ENCODE measurements at places on chromosomes 1 and 21.

DNA sequence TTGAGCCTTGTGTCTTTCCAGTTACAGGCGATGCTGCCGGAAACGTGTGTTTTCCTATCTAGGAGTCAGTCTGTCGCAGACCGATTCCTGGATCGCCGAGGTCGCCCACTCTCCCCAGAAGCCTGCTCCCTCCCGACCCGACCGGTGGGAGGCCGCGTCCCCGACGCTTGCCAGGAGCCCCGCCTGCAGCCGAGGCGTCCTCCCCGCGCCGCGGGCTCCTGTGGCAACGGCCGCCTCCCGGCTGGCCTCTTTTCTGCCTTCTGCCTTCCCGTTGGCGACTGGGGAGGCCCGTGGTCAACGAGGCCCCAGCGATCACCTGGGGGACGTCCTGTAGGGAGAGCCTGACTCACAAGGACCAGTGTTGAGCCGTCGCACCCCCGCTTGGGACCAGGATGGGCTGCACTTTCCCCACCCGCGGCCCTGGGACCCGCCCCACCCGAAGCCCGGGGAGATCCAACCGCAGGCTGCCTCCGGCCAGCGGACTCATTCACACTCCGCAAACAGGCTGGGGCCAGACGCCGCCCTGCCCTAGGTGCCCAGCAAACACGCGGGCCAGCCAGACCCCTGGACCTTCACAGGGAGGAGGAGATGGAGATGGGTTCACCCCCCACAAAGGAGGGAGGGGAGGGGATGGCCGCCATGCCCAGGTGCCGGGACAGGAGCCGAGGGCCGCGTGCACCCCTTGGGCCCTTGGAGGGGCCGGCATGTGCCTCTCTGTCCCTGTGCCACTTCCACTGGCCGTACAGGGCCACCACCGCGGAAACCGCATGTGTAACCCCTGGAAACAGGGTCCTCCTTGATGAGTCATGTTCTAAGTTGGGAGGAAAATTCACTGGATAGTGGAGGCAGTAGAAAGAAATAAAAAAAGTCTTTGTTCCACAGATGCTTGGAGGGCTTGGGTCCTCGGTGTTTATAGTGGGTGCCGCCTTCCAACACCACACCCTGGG, 7.2 kb upstream of the COL6A1 start:
- no peak for DNase-seq

DNA sequence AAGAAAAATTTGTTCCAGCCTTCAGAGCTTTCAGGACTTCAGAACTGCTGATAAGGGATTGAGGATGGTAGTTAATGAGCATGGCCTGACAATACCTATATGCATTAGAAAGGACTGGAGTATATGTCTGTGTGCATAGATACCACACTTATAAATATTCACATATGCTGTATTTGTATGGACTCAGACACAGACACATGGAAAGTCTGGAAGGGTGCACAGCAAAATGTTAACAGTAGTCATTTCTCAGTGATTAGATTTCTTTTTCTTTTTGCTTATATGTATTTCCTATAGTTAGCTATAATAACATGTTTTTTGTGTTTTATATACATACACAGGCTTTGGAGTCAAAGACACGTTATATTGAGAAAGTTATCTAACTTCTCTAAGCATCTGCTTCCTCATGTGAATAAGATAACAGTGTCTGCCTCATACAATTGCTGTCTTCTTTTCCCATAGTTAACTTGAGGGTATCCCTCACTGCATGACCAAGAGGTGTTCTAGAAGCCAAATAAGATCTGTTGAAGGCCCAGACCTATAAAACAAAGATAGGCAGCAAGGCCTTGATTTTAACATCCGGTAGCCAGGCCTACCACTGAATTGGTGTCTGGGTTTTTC, 31.3 kb downstream of the INPP5B start:
- no peak for DNase-seq

DNA sequence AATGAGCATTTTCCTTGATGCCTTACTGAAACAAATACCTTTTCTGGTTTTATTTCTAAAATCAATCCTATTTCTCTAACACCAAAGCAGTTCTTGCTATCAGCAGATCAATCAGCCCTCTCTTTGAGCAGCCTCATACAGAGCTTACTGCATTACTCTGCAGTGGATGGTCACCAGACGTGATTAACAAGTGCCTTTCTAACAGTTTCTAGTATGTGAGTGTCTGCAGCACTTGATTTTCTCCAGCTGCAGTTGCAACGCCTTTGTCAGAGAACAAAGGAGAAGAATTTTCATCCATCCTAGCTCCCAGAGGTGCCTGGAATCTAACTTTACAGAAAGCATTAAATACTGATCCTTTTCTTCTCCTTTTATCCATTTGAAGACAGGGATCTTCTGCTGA, 177.3 kb upstream of the SGIP1 start:
- no peak for DNase-seq

DNA sequence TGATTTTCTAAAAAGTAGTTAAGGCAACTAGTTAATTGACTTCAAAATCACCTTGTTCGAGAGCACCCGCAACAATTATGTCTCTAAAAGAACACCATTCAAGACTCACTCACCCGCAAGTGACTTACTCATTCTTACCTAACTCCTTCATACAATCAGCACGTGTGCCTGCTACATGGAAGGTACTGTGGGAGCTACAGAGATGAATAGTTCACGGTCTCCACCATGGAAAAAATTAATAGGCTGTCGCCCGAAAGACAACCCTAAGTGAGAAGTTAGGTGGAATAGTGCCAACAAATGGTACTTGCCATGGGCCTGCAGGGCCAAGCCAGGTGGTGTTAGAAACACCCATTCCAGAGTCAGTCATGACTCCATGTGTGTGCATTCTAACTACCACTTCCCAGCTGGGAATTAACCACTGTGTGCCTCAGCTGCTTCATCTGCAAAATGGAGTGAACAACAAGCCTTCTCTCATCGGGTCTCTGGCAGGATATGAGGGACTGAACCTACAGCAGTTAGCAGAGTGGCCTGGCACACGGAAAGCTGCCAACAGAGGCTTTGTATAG, 7.1 kb downstream of the SSBP3 start:
- no peak for DNase-seq

DNA sequence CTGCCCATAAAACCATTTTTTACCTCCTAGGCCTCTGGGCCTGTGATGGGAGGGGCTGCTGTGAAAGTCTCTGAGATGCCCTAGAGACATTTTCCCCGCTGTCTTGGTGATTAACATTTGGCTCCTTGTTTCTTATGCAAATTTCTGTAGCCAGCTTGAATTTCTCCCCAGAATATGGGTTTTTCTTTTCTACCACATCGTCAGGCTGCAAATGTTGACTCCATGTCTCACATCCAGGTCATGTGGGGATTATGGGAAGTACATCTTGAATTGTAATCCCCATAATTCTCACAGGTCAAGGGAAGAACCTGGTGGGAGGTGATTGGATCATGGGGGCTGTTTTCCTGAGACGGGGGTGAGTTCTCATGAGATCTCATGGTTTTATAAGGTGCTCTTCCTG, 603.2 kb downstream of the SMYD3 start:
- DNase-seq: no peak

DNA sequence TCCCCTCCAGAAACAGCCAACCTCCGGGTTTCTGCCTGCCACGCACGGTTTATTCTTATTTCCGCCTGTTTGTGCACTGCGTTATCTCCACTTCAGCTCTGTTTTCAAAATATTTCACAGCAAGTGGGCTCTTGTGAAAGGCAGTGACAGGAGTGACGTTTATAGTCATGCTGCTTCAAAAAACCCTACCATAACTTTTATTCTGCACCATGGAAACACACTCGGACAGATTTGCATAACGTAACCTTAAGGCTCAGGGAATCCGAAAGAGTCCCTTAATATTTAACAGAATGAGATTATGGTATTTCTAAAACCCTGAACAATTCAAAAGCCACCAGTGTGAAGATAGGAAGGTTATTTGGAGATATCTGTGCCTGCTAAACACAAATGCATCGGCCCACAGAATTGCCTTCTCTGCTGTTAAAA, 782 bp upstream of the SDE2 start:
- DNase-seq: no peak

GRCh38 chr1:33654267-33654834, 181.9 kb downstream of the ZSCAN20 start:
- DNase-seq: no peak

DNA sequence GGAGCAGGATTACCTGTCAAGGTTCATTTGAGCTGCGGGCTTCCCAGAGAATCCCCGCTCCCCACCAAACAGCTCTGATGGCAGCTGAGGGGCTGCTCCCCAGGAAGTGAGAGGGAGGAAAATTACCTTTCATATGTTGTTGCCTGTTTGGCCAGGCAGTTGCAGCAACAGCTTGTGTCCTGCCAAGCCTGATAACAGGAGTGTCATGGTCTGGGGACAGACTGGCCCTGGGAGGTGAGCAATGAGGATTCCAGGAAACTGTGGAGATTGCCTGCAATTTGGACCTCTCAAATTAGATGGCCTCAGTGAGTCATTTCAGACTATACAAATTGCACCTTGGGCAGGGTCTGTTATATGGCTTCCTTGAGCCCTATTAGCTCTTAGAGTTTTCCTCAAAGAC, 189.3 kb downstream of the PTPRU start:
- DNase-seq: peak; percentile 5

DNA sequence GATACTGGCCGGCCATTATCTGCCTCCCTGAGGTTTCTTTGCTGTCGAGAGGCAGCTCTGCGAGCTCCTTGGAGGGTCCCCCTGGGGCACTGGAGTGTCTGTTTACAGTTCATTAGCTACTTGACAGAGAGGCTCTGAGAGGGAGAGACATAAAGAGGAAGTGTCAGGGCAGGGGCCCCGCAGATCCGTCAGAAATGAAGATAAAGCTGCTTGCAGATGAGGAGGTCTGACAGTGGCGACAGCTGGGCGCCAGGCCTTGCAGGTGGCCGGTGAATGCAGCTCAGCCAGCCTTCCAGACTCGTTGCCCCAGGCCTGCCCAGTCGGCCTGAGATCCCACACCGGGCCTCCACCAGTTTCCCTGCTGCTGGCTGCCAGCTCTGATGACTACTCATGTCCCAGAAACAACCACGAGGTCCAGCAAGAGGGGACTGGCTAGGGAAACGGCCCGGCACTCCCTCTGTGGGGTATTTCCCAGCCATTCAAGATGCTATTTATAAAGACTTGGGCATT, 84.7 kb downstream of the DISP3 start:
- peak; percentile 95 for DNase-seq

DNA sequence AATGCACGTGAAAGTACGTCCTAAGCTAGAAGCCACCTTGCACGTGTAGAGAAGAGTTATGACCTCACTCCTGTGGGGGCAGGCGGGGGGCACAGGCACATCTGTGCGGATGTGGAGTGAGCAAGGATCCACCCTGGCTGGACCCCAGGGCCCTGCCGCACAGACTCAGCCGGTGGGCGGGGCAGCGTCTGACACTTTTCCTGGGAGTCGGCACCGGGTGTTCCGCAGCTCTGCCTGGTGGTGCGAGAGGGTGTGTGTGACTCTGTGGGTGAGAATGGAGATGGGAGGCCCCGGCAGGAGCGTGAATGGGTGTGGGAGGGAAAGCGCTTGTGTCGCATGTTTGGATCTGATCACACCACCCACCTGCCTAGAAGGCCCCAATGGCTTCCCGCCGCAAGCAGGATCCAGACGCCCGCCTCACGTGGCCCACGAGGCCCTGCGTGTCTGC, 29.5 kb downstream of the RAP1GAP start:
- DNase-seq: no peak

DNA sequence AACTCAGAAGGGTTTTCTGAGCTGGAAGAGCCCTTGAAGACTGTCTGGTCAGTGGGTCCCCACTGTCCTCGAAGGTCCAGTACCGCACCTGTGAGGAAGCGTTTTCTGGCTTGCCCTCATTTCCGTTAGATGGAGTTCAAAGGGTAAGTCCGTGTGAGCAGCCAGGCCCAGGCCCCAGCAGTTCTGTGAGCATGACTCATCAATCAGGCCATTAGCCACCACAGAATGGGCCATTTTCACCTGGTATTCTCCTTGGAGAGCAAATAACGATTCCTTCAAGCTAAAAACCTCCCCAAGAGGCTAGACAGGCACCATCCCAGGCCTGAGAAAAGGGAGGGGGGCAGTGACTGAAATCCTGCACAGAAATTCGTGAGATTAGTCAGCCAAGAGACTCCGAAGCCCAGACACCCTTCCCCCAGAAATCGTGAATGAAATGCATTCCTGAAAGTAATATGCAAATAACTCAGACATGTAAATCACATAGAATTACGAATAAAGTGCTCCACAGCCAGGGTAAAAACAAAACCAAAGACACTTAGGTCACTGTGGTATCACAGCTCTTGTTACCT, 66.0 kb downstream of the BCAR3 start:
- DNase-seq: no peak

- peak; percentile 18 for DNase-seq
These were observed 30.7 kb downstream of the PPP2R5A start for GRCh38 chr1:212315907-212316306.

DNA sequence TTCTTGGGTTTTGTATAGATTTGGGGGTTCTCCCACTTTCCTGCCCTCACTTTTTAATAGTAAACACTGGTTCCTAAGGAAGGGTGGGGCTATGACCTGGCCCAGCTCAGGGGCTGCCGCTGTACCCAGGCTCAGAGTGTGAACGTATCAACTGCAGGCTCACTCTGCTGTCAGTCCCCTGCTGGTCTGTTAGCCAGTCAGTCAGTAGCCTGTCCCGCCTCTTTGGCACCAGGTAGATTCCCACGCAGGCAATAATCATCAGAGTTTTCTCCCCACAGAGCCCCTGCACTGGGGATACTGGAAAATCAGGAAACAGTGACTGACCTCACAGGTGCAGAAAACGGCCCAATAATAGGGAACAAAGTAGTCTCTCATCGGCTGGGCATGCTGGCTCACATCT, 15.0 kb upstream of the ALPL start:
- no peak for DNase-seq

- peak; percentile 38 for DNase-seq
These were observed 7.3 kb upstream of the DEDD start for GRCh38 chr1:161139766-161140165.

GRCh38 chr1:66464802-66465201, 69.2 kb upstream of the SGIP1 start:
- DNase-seq: no peak

DNA sequence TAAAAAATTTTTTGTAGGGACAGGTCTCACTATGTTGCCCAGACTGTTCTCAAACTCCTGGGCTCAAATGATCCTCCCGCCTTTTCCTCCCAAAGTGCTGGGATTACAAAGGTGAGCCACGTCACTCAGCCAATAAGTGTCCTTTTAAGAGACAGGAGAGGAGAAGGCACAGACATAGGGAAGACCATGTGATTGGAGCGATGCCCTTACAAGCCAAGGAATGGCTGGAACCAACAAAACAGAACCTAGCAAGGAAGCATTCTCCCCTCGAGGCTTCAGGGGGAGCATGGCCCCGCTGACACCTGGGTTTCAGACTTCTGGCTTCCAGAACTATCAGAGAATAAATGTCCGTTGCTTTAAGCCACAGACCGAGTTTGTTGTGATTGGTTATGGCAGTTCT, 37.0 kb downstream of the NDUFS5 start:
- DNase-seq: no peak

All from NCI-H524 (cell line).